ENCODE measurements at places on chromosomes 11 and 22.

GRCh38 chr22:40951795-40952605, 822 bp downstream of the RBX1 start:
- no peak for DNase-seq

DNA sequence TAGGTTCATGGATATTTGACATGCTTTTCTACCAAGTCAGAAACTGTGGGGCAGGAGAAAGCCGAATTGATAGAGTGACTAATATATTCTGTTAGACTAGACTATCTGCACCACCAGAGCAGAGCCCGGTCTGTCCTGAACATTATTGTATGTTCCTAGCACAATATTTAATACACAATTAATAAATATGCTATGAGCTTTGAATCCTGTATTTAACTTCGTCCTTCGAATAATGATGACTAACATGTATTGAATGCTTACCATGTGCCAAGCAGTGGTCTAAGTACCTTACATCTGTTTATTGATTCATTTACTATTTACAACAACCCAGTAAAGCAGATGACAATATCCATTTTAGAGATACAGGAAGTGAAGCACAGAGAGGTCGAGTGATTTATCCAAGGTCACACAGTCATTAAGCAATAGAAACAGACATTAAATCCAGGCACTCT, 44.8 kb upstream of the ANO3 start:
- DNase-seq, result no peak

DNA sequence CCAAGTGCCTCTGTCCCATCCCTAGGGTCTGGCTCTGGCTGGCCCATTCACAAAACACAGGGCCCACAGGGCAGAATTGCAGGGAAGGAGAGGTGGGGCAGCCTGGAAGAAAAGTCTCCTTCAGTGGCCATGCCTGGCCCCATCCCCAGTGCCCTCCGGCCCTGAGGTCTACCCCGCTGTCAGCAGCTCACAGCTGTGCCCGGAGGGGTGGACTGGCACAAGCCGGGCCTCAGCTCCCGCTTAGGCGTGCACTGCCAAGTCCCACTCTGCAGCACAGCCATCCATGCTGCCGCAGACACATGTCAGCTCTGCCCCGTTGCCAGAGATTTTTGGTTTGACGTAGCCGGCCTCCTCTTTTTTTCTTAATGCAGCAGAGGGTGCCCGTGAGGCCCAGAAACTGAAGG, 3.9 kb upstream of the SCN2B start:
- no peak for DNase-seq

GRCh38 chr11:12717851-12718291, 43.6 kb downstream of the TEAD1 start:
- no peak for DNase-seq

DNA sequence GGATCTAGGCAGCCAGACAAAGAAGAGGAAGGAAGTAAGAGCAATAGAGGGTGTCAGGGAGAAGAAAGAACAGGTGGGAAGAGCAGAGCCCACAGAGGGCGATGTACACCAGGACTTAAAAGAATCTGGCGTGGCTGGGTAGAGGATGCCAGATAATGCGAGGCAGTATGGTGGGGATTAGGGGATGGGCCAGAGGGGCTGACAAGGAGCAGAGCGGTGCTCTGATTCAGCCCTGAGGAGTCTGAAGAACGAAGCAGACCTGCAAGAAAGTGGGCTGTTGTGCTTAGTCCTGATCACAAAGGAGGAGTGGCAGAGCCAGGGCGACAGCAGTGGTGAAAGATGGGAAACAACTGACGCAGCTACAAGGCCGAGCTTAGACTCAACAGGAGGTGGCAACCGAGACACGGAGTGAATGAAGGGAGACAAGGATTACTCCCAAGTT, 163.7 kb downstream of the LARGE1 start:
- no peak for DNase-seq

DNA sequence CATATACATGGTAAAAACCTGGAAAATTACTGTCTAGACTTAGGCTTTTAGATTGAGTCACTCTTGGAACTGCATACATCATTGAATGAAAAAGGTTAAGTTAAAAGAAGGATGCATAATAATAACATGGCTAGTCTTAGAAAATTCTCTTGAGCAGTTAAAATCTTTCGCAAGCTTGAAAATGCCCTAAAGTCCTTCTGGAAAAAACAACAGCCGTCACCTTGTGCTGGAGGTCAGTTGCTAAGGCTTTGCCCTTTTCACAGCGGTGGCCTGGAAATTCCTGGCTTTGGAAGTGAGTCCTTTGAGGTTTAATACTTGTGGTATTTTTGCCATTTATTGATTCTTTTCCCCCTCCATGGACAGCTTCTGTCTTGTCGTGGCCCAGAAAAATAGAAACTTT, 17.4 kb upstream of the FBLN1 start:
- DNase-seq, result no peak

- no peak for DNase-seq
These were observed 31.2 kb downstream of the KMT5B start for GRCh38 chr11:68181719-68182451.

DNA sequence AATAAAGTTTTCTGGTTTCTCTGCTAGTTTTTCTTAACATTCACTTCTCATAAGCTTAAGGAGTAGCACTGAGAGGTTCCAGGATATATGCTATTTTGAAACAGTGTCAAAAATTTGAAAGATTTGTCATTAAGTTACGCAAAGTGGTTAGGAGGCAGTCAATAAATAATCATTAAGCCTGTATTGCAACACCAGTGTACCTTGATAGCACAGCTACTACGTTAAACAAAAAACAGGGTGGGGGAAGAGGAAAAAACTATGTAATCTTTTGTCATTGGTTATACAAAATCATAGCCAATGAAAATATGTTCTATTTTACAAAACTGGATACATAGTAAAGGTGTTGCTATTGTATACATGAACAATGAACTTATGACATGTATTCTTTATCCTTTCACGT, 30.4 kb upstream of the PITPNB start:
- no peak for DNase-seq

- no peak for DNase-seq
These were observed 156.4 kb upstream of the NARS2 start for GRCh38 chr11:78731027-78731426.

DNA sequence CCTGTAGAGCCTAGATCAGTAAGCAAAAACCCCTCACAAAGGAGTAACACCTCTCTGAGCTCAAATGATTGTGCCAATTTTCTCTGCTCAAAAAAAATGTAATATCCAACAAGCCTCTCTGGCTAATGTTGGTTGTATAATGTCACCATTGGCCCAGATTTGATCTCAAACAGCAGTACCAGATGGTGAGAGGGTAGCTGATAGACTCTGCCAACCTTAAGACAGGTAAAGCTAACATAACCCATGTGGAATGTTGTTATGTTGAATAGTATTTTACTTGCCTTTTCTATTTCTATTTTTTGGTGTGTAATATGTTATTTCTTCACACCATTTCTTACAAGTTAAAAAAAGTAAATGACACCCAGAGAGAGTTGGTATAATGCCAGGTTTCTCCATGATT, 166.7 kb upstream of the GUCY1A2 start:
- DNase-seq, result no peak

- no peak for DNase-seq
These were observed 40.4 kb downstream of the KIAA1671 start for GRCh38 chr22:24992946-24993345.

- no peak for DNase-seq
These were observed 532 bp upstream of the VSIG2 start for GRCh38 chr11:124752471-124753102.

DNA sequence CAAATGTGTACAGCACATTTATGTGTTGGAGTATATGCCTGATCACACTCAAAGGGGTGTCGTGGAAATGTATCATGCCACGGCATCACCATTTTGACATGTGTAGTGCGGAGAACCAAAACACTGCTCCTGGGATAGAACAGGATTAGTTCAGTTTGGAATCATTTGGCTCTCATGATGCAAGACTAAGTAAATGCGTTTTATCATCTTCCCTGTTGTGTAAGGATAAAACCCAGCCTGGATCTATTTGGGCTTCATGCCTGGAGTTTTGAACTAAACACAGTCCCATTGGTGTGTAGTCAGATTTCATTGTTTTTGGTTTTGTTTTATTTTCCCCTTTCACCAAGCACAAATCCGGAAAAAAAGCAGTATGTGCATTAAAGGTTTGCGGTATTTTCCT, 574.3 kb downstream of the NTM start:
- peak; percentile 18 for DNase-seq

DNA sequence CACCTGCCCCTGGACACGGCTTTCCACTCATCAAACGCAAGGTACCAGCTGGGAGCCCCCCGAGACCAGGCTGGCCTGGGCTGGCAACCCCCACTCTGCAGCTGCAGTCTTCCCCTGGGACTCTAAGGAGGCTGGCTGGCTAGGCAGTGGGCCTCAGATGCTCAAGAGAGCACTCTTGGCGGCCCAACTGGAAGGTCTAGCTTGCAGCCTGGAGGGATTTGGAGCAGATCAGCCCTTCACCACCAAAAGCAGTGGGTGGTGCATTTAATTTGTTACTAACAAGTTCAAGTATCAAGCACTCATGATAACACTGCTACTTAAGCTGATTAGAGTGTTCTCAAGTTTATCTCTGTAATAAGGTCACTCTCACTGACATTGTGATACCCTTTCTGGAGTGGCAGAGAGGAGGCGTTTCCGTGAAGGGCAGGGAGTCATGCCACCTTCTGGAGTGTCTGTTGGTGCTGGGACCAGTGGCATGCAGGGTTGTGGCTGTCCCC, 21.5 kb downstream of the C22orf23 start:
- DNase-seq, result no peak

GRCh38 chr11:49505231-49505630, 296.8 kb upstream of the FOLH1 start:
- no peak for DNase-seq

DNA sequence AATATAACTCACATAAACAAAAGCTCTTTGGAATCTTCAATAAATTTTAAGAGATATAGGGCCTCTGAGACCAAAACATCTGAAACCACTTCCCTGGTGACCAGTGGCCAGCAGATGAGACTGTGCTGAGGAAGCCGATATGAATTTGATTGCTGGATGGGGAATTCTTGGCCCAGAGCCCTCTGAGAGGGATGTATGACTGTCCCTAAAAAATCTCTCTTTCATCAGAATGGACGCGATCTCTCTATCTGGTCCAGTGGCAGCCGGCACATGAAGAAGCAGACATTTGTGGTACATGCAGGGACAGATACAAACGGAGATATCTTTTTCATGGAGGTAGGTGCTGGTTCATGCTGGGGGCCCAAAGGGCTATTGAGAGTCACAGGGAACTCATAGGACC, 37.5 kb downstream of the MYBPC3 start:
- no peak for DNase-seq

GRCh38 chr11:10409207-10409661, 45.8 kb upstream of the AMPD3 start:
- no peak for DNase-seq

DNA sequence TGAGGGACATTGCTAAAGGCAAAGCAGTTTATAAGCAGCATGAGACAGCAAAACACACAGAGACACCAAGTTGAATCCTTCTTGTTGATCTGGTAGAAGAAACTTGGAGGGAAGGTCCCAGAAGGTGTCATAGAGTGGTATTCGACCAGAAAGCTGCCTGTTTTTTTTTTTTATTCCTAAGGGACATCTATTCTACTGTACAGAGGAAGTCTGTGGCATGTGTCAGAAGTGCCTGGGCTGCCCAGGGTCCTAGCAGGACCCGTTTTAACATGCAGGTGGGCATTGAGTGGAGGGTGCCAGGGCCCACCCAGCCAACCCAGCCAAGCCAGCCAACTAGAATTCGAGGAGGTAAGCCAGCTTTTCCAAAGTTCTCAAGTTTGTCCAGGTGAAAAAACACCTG, 68.0 kb upstream of the ATXN10 start:
- no peak for DNase-seq

Data from astrocyte of the spinal cord (primary cell).